ENCODE measurements at places on chromosomes 7 and 10. TPM values are rescaled to one million over a fixed set of nuclear protein-coding genes. Genes with fewer than 3 reads are reported as not detected.

DNA sequence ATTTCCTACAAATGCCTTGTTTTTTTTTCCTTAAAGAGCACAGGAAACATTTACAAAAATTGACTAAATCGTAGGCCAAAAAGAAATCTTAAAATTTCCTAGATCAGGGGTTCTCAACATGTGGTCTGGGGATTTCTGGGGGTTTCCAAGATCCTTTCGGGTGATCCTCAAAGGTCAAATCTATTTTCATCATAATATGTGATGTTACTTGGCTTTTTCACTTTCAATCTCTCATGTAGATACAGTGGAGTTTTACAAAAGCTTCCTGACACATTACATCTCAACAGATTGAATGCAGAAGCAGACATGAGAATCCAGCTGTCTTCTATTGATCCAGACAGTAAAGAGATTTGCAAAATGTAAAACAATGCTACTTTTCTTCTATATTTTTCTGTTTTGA lies 497.3 kb downstream of the INHBA start:
- no peak for DNase-seq

Gene GSAP
- polyA plus RNA-seq = 2.3 TPM

Gene TAF5
- polyA plus RNA-seq = 2.4 TPM

GRCh38 chr7:123131556-123131955 lies 68.2 kb downstream of the SLC13A1 start:
- no peak for DNase-seq

DNA sequence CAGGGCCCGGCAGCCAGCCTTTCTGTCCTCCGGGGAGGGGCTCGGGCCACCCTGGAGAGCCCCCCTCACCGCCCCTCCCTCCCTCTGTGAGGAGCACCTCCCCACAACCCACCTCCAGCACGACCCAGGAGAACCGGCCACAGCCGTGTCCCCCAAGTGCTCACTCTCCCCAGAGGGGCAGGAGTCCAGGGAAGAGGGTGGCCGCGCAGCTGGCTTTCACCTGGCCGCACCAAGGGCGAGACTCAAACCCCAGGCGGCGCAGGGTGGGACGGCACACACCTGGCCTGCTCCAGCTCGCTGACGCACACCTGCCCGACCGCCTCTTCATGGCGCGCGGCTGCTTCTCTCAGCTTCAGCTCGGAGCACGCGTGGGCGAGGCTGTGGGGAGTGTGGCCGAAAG lies 73.4 kb downstream of the CFAP46 start:
- no peak for DNase-seq

Gene EPHB6
- polyA plus RNA-seq = 0.86 TPM

Gene OR2A1
- 0.14 TPM for polyA plus RNA-seq

- DNase-seq = peak; percentile 80
These were observed 6.2 kb upstream of the MRC1 start for GRCh38 chr10:17802976-17803375.

- peak; percentile 75 for DNase-seq
These were observed 27.8 kb downstream of the GSDME start for GRCh38 chr7:24729365-24730017.
